RPMI7951 (cell line): ENCODE measurements at places on chromosomes 12 and 14. TPM values are rescaled to one million over a fixed set of nuclear protein-coding genes. Genes with fewer than 3 reads are reported as not detected.

DNA sequence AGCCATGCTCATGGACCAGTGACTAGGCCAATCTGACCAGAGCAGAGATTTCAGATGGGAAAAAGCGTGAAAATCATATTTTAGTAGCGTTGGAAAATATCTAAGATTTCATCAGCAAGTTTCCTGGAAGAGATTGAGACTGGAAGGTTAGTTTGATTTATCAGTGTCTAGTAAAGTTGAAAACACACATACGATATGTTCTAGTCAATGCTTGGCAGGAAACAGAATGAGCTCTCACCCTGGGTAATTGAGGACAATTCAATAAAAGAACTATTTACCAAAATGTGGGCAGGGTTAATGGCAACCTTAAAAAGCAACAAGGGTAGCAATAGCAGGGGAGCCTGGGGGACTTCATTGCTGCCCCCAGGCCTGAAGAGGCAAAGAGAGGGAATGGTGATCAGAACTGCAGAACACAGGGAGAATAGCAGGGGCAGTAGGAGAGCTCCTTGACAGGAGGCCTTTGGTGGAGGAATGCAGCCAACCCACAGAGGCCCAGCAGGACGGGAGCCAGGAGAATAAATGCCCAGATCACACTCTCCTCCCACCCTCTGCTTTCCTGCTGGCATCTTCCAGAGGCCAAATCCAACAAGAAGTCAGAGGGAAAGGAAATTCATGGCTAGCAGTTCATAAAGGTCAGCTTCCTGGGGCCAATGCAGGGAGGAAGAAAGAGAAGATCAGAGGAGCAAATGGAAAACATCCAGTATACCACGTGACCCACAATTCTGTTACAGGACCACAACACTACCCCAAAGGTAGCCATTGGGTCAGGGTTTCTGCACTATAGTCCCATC lies 27.6 kb upstream of the LRP6 start:
- peak; percentile 69 for DNase-seq

GRCh38 chr12:99960311-99960710 lies 24.4 kb downstream of the ANKS1B start:
- no peak for DNase-seq

DNA sequence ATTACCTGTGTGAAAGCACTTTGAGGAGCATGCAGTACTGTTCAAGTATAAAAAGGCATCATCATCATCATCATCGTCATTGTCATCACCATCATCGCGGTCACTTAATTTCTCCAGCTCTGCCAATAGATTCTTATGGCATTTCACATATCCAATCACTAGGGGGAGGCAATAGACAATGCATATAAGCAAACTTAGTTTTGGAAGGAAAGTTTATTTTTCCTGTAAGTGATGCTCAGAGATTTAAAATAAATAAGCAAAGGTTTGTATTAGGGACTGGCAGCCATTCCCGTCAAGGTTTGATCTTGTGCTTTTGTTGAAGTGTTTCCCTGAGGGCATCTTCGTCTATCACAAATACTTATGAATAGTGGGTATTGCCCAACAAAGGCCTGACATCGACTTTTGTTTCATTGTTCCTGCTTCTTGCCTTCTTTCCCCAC lies 127.4 kb downstream of the KTN1 start:
- DNase-seq, result peak; percentile 49

GRCh38 chr12:291153-291723 lies 28.6 kb upstream of the SLC6A13 start:
- no peak for DNase-seq

- peak; percentile 72 for DNase-seq
Measured at GRCh38 chr14:55388160-55388559, 23.5 kb downstream of the ATG14 start.

- no peak for DNase-seq
Measured at GRCh38 chr12:104823985-104824461, 134.1 kb downstream of the SLC41A2 start.

DNA sequence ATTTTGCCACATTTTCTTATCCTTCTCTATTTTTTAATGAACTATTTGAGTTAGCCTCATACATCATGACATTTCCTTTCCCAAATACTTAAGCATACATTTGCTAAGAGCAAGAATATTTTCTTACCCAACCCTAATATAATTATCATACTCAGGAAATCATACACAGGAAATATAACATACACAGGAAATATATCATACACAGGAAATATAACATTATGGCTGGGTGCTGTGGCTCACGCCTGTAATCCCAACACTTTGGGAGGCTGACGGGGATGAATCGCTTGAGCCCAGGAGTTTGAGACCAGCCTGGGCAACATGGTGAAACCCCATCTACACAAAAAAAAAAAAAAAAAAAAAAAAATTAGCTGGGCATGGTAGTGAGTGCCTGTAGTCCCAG lies 4.9 kb downstream of the NCKAP1L start:
- DNase-seq, result no peak

GRCh38 chr12:47033789-47034555 lies 45.4 kb upstream of the PCED1B start:
- DNase-seq, result peak; percentile 84

DNA sequence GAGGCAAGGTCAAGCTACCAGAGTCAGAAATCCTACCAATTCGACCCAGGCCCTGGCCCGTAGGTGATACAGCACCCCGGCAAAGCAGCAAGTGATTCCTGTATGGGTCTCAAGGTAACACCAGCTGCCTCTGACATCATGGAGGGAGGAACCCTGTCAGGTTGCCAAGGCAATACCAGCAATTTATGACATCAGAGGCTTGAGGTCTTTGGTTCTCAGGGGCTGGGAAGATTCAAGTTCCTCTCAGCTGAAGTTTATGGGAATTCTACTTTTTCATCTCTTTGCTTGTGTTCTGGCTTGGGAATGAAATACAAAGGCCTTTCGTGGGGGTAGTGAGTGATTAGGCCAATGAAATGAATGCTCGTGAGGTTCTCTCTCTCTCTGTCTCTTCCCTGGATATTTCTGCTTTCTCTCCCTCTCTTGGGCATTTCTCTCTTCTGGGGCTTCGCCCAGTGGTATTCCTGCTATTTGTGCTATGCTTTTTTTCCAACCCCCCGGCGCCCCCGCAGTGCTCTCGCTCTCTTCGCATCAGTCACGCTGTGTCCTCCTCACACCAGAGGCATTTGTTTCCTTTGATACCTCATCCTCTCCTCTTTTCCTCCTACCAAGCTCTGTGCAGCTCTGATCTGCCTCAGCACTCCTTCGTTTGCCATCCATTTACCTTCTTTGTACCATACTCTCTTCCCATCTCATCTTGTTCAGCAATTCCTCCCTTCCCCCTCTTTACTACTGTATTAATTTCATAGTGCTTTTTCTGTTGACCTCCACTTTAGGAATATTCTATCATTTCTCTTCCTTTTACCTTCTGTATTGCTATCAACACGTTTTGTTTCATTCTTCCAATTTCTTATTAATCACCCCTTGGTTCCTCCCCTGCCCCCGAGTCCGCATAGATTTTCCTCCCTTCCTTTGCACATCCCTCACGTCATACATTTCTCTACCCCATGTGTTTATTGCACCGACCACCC lies 2.9 kb downstream of the ZFHX2 start:
- DNase-seq, result no peak

- DNase-seq, result no peak
Measured at GRCh38 chr14:24679248-24679961, 45.4 kb upstream of the GZMB start.

- DNase-seq, result peak; percentile 52
Measured at GRCh38 chr12:70609739-70610491, 27.3 kb downstream of the PTPRB start.

- DNase-seq, result peak; percentile 64
Measured at GRCh38 chr12:9687228-9687627, 17.7 kb downstream of the CLEC2D start.

GDF3 gene
- total RNA-seq, result not detected in 2 replicates

CLEC6A gene
- total RNA-seq, result not detected in 2 replicates

KRT8 gene
- 3.5 and 4.7 TPM in 2 replicates for total RNA-seq

TAS2R19 gene
- total RNA-seq, result 0.24 TPM in 1 of 2 replicates, not detected in the other
